ENCODE measurements at places on chromosomes 11 and 22. TPM values are rescaled to one million over a fixed set of nuclear protein-coding genes. Genes with fewer than 3 reads are reported as not detected.

DNA sequence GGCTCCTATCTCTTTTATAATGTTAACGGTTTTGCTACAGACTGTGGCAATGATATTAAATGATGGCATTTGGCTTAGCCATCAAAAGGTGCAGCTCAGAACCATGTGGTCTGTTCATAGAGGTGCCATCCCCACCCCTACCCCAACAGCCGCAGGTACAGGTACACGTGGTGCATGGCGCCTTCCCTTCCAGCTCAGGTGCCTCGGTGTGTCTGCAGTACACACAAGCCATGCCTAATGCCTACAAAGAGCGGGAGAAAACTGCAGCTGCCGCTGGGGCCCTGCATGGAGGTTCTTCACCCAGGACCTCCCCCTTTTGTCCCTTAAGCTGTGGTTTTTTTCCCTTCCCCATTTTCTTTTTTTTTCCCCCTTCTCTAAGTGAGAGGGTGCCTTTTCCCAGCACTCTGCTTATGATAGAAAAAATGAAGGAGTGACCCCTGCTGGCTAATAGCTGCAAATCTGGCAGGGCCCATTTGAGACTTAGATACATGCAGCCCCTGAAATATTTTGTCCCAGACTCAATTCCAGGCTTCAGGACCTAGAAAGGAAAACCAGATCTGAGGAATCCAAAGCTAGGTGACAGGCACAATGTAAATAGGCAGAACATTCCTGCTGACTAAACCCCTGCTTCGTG is 6.5 kb downstream of the OR52M1 start:
- no peak for DNase-seq

DNA sequence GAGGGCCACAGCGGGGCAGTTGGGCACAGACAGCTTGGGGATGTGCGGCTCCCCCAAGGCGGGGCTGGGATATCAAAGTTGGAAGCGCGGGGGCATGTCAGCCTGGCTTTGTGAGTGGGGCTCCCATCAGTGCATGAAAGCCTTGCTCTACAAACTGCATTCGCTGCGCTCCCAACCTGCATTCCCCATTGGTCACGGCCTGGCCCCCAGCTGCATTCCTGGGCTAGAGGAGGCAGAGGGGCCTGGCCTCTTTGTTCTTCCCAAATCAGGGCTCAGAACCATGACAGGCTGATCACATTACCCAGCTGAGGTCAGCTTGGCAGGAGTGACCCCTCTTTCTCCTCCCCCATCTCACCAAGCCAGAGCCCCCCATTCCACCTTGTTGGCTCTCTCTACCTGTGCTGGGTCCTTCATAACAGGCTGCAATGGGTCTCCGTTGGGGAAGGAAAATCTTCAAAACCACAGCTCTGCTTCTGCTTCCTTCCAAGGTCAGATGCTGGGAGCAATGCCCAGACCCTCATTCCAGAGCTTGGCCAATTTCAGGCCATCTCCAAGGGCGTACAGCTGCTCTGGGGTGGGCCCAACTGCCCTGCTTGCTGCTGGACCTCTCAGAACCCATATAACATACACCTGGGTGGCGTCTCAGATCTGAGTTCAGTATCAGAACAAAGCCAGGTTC is 38.7 kb upstream of the CDON start:
- no peak for DNase-seq

- DNase-seq = no peak
These were observed 67.1 kb downstream of the GRIK4 start for GRCh38 chr11:120578596-120579154.

DNA sequence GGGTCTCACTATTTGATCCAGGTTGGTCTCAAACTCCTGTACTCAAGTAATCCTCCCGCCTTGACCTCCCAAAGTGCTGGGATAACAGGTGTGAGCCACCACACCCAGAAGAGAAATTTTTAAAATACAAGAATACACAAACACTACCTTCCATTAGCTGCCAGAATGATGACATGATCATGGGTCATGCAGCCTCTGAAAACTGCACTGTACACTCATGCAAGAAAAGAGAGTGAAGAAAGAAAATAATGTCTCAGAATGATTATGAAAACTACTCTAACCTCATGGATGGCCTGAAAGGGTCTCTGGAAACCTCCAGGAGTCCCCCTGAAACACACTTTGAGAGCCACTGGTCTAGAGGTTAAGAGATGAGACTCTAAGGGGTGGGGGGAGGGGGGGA is 18.8 kb downstream of the VPS37C start:
- no peak for DNase-seq

GVQW3 gene
- 4.2 TPM for total RNA-seq

- no peak for DNase-seq
These were observed 2.4 kb downstream of the C11orf96 start for GRCh38 chr11:43944761-43945311.

KCTD17 gene
- 35.8 TPM for total RNA-seq

DNA sequence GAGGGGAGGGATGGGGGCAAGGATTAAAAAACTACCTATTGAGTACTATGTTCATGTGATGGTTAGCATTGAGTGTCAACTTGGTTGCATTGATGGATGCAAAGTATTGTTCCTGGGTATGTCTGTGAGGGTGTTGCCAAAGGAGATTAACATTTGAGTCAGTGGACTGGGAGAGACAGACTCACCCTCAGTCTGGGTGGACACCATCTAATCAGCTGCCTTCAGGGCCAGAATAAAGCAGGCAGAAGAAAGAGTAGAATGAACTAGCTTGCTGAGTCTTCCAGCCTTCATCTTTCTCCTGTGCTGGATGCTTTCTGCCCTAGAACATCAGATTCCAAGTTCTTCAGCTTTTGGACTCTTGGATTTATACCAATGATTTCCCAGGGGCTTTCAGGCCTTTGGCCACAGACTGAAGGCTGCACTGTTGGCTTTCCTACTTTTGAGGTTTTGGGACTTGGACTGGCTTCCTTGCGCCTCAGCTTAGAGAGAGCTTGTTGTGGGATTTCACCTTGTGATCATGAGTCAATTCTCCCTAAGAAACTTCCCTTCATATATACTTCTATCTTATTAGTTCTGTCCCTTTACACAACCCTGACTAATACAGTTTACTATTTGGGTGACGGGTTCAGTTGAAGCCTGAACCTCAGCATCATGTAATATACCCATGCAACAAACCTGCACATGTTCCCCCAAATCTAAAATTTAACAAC is 70.2 kb downstream of the MTNR1B start:
- DNase-seq = no peak

- DNase-seq = no peak
These were observed 479.4 kb downstream of the JRKL start for GRCh38 chr11:96869207-96869606.

DNA sequence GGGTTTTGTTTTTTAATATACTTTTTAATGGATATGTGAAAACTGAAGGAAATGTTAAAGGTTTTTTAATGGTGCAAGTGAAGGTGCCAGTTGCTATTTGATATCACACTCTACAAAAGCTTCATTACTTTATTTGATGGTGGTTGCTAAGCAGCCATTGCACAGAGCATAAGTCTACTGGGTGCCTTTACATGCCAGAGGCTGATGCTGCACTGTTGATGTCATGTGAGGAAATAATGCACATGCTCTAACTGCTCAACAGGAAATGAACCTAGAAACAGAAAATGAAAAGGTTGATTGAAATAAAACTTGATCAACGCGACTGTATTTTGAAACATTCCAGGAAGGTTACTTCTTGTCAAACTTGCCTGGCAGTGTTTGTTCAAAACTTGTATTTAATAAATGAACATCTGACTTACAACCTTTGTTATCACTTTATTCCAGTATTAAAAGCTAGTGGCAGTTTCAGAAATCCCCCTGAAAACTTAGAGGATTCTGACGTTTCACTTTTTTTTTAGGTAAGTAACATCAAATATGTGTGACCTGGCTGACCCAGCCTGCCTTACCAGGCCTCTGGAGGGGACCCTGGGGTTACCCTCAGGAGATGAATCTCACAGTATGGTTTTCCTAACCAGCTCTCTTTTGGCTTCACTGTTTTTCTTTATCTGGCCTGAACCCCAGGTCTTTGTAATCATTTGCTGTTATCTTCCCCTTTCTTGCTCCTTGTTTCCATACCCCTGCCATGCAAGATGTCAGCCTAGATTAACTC is 2.4 kb upstream of the ATP5MG start:
- no peak for DNase-seq

GRCh38 chr11:70633610-70634009 is 235.3 kb downstream of the CTTN start:
- no peak for DNase-seq

DNA sequence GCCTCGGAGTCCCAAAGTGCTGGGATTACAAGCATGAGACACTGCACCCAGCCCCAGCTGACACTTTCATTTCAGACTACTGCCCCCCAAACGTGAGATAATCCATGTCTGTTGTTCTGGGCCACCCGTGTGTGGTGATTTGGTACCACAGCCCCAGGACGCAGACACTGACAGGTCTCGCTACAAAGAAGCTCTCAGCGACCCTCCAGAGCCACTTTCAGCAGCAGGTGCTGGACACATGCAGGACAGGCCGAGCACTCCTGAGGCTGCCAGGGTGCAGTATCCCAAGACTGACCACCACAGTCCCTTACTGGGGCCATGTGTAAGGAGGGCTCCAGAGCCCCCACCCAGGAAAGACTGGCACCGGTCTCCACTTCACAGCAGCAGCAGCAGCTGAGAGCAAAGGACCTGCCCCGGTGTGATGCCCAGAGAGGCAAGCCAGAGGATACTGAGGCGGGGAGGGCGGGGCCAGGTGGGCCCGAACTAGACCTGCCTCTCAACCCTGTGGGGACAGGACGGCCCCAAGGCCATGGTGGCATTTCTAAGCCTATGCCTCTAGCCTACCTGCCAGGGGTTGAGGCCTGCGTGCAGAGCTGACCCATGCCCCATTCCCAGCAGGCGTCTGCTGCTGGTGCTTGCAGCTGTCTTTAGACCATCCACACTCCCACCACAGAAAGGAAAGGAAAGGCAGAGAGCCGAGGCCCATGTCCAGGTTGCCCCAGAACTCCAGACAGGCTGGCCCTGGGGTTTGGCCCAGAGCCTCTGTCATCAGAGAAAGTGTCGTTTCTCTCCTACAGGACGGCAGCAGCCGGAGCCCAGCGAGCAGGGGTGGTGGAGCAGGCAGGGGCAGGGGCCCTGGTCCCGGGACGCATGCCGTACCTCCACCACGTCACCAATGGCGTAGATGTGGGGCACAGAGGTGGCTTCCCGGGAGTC is 28.0 kb upstream of the GNB1L start:
- DNase-seq = no peak

TRIM51 gene
- total RNA-seq = not detected

- DNase-seq = no peak
These were observed 1.3 kb downstream of the LRRC4C start for GRCh38 chr11:41458154-41458553.

Data from osteocyte (in vitro differentiated cells).